ENCODE measurements at places on chromosomes 5 and 9.
A peak's percentile ranks its signal among the peaks of the same experiment; 100 is the strongest.

DNA sequence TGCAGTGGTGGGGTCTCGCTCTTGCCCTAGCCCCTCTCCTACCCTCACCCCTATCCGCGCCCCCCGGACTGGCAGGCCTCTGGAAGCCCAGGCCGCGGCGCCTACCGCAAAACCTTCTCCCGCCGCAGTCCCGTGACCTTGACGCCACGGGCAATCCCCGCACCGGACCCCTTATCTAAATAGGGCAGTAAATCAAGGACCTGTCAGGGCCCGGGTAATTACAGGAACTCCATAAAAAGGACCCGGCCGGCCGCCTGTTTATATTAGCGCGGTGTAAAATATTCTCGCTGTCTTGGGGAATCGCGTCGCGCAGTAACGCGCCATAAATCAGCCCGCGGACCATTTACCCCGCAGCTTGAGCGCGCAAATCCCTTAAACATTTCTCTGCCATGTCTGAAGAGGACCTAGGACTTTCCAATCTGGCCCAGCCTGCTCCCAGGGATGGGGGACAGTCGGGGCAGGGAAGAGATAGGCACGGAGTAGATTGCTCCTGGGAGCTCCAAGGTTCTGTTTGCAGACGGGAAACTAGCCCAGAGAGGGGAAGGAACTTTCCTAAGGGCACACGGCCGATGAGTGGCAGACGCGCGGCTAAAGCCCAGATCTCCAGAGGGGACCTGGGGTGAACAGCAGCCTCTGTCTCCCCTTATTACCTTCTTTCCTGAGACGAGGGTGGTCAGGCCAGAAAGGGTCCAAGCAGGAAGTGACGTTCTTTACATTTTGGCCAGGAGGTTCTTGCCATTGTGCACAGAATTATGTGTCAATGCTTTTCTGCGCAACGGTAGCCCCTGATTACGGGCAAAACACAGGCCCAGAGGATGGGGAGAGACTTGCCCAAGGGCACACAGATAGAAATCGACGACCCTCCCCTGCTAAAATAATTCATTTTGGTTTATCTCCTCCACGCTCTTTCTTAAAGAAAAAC is 4.8 kb upstream of the HAND1 start:
- DNase-seq = no peak

GRCh38 chr5:2747363-2748162 is 3.9 kb downstream of the IRX2 start:
- no peak for DNase-seq

- no peak for DNase-seq
Observed at GRCh38 chr5:10311595-10312425, 4.1 kb upstream of the CMBL start.

DNA sequence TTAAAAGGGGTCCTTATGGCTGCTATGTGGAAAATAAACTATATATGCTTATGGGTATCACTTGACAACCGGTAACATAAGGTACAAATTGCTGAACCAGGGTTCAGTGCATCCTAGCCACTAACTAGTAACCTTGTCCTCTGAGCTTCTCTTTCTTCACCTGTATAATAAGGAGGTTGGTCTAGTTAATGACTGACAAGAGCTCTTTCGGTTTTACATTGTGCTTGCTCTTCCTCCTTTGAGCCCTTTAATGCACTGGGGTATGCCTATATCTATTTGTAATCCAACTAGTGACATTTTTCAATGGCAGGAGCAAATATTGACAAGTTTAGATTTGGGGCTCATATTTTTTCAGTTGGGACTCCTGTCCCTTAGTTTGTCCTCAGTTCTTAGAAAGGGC is 66.1 kb downstream of the NPR3 start:
- DNase-seq = no peak

DNA sequence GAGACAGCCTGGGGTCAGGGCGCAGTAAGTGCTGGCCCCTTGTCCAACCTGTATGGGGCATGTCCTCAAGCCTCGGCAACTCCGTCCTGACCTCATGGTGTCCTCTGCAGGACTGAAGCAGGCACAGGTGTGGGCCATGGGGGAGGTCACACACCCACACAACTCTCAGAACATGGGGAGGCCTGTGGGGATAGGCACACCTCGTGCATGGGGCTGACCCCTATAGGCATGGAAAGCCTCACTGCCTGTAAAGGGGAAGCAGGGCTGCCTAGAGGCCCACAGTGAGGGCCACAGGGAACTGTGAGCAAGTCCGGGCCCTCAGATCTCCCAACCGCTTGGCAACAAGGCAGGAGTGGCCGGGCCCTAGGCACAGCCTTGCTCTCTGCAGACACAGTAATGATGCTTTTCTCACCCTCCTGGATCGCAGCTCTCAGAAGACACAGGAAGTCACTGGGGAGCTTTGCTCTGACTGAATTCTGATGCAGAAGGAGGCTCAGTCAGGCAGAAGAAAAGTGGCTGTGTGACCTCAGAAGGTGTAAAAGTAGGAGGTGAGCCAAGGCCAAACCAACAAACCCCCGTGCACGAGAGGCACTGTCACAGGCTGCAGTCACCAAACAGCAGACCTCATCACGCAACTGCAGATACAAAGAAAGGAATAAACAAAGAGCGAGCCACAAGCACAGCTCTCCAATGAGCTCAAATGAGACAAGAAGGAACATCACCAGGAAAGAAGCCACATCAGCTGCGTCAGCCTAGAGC is 5.4 kb downstream of the IPPK start:
- DNase-seq = no peak

DNA sequence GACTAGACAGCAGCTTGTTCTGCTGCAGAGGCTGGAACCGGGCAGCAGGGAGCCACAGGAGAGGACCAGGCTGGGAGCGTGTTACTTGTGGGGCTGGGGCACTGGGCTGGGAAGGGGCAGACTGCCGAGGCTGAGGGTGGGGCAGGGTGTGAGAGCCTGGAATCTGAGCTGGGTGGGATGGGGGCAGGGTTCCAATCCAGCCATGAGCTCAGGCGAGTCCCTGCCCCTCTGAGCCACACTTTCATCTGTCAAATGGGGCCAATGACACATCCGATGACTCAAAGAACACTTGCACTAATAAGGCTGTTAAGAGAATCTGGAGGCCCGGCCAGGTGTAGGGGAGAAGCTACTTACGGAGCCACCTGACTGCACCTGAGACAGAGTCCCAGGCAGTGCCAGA is 18.7 kb upstream of the WDR38 start:
- DNase-seq = peak; percentile 53

GRCh38 chr5:56766926-56767325 is 48.4 kb upstream of the MAP3K1 start:
- DNase-seq = no peak

DNA sequence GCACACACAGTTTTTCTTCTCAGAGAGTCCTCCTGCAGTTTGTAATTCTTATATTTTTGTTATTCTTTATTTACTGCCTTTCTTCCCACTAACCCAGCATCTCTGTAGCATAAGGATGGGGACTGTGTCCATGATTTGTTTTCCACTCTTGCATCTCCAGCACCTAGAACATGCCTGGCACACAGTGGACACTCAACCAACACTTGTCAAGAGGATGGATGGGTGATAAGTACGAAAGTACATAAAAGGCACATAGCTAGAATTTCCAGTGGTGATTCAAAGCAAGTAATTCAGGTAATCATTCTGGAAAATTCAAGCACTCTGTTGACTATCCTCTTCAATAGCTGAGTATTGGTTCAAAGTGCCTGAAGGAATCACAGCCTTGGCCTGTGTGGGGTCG is 60.2 kb upstream of the TRIO start:
- DNase-seq = no peak

- DNase-seq = no peak
Observed at GRCh38 chr9:128495804-128496417, 8.6 kb upstream of the GLE1 start.

GRCh38 chr9:13487936-13488335 is 208.4 kb upstream of the MPDZ start:
- DNase-seq = no peak

GRCh38 chr9:92426501-92427145 is 2.4 kb upstream of the OMD start:
- DNase-seq = peak; percentile 77

GRCh38 chr5:137122075-137122474 is 377.1 kb downstream of the SPOCK1 start:
- no peak for DNase-seq

DNA sequence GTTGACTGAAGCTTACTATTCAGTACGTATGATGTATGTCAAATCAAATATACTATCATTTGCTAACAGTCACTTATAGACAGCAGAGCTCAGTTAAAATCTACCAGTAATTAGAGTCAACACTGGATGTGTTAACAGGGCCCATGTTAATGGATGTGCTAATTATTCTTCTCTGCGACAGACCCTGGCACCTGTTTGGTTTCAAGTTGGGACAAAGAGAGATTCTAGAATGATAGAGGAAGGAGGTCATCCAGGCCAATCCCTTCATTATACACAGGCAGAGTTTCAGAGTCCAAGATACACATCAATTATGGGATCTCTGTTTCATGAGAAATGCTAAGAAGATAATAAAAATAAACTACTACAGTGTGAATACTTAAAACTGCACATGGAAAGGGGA is 615.0 kb downstream of the ZNF608 start:
- DNase-seq = peak; percentile 59

DNA sequence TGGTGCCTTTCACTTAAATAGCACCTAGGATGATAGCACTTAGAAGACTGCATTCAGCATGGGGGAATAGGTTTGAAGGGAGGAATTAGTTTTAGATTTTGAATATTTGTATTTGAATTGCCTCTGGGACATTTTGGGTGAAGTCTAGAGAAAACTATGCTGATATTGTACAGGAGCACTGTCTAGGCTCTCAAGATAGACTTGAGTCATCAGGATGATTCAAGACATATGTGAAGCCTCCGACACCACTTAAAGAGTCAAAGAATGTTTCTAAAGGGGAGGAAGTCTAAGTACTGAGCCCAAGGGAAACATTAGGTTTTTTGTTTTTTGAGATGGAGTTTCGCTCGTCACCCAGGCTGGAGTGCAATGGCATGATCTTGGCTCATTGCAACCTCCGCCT is 63.9 kb upstream of the CCDC180 start:
- no peak for DNase-seq

GRCh38 chr5:51556833-51557232 is 173.6 kb downstream of the ISL1 start:
- DNase-seq = no peak

DNA sequence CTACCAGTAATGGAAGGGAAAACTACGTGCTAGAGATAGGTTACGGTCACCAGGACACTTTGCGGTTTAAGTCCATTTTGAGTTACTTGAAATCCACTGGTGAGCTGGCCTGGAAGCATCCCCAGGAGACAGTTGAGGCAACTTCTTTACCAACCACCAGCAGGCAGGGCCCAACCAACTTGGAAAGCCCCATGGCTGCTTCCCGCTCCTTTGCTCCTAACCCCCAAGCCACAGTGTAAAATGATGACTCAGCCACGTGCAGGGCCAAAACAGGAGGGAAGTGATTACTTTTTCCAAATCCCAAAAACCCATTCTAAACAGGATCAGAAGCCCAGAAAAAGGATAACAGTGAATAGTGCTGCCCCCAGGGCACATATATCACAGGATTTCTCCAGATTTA is 87.4 kb downstream of the PAX5 start:
- no peak for DNase-seq

- no peak for DNase-seq
Observed at GRCh38 chr5:157456301-157456700, 3.7 kb upstream of the NIPAL4 start.

GRCh38 chr9:6764523-6764922 is 6.8 kb downstream of the KDM4C start:
- no peak for DNase-seq

GRCh38 chr9:130042406-130042884 is 544 bp downstream of the FNBP1 start:
- no peak for DNase-seq

DNA sequence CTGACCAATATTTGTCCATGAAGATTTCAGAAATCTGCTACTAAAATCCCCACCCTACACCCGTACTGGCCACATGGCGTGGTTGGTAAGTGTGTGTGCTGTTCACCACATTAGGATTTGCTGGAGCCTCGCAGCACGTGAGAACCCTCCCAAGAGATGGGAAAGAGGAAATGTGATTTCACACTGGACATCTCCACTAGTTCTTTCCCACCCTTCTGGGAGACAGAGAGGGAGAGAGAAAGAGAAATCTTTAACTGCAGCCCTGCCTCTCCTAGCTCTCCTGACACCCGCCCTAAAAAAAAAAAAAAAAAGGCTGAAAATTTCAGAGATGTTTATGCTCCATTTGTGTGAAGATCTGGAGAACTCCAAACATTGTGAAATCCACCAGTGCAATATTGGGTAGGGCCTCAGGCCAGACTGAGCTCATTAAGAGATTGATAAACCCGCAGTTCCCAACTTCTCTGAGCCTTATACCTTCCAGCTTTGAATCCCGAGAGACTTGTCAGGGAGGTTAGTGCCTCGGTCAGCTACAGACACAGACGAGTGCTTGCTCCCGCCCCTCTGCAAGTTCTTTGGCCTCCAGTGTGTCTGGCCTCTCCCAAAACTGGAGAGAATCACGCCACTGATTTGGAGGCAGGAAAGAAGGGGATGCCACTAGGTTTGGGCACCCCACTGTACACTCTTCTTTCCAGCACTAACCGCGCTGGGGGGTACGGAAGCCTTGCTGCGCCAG is 1.9 kb downstream of the SPRY4 start:
- no peak for DNase-seq
